ENCODE measurements at places on chromosomes 1 and 21.

GRCh38 chr1:152191260-152191659, 32.2 kb upstream of the RPTN start:
- DNase-seq, result no peak

DNA sequence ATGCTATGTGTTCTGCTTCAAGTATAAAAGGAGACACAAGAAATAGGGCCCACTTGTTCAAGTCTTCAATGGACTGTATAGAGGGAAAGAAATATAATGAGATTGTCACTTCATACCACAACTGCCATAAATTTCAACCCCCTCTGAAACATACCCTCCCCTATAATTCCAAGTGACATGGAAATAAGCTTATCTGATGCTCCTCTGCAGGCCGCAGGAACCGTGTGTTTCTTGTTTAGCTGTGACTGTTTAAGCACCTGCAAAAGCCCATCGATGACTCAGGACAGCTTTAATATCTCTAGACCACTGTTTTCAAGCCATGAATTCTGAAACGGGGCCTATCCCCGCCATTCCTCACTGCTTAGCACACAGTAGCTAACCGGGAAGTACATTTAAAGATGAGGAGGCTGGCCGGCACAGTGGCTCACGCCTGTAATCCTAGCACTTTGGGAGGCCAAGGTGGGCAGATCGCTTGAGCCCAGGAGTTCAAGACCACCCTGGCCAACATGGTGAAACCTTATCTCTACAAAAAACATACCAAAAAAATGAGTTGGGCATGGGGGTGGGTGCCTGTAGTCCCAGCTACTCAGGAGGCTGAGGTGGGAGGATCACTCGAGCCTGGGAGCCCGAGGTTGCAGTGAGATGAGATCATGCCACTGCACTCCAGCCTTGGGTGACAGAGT, 4.2 kb downstream of the HLCS start:
- no peak for DNase-seq

GRCh38 chr1:3275471-3276340, 178.8 kb upstream of the ARHGEF16 start:
- DNase-seq, result peak; percentile 21

DNA sequence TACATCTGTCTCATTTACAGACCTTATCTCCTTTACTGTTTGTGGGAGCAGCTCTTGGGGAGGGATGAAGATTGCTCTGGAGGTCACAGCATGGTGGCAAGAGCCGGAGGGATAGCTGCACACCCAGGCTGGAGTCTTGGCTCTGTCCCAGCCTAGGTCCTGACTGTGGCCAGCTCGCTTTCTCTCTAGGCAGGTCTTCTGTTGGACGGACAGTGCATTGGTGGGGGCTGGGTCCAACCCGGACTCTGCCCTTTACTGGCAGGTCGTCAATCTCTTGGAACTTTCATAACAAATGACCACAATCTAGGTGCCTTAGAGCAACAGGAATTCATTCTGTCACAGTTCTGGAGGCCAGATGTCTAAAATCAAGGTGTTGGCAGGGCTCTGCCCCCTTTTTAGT, 319.8 kb upstream of the C1orf174 start:
- no peak for DNase-seq

DNA sequence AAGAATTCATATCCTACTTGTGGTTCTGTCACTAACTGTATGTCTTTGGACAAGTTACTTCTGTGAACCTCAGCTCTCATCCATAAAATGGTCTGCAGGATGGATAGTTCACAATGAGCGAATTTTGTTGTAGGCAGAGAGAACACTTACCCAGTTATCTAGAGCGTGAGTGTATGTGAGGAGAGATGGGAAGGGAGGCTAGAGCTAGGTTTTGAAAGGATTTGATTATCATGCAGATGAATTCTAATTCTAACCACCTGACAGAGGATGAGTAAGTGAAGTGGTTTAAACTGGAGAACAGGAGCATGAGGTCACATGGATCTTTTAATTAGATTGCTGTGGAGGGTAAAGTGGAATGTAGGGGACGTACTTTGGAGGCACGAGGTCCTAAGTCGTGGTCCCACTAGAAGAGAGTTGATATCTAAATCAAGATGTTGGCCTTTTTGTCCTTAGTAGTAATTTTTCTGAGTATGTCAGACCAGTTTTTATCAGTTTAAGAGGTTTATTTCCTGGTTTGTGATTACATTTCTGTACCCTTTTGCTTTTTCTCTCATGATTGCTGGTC, 5.0 kb downstream of the SUCO start:
- peak; percentile 38 for DNase-seq

- peak; percentile 92 for DNase-seq
Measured at GRCh38 chr1:146036965-146037646, 15.6 kb upstream of the HJV start.

DNA sequence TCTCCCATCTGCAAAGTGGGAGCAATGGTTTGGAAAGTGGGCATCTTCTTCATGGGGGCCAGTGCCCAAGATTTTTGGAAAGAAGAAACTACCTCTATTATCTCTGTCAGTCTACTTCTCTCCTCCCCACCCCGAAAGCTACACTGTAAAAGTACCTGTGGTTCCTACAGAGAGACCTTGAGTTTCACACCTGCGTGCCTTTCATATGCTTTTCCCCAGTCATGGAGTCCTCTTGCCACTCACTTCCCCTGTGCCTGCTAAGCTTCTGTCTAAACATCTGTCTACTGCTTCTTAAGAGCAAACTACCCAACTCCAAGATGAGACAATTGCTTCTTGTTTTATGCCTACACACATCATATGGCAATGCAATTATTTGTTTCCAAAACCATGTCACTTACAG, 190.9 kb upstream of the L1TD1 start:
- no peak for DNase-seq

GRCh38 chr1:110606657-110607535, 738 bp upstream of the KCNA2 start:
- DNase-seq, result no peak

- no peak for DNase-seq
Measured at GRCh38 chr1:3778590-3779264, 6.2 kb downstream of the SMIM1 start.

GRCh38 chr1:28160782-28161266, 15.7 kb downstream of the PTAFR start:
- DNase-seq, result peak; percentile 48

DNA sequence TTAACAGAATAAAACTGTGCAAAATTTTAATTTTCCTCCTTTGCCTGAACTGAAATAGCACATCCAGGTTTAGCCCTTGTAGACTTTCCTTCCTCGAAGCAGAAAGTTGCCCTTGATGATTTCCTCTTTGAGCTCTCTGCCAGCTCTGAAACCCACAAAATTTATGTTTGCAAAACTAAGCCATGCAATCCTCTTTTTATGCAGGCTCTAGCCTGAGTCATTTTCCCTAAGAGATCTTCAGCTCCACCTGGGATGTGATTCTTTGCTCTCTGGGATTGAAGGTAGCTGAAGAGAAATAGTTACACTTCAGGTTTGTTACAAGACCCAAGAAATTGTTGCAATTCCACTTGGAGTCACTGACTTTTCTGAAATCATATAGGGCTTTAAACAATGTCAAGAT, 1.4 kb upstream of the F3 start:
- peak; percentile 62 for DNase-seq

DNA sequence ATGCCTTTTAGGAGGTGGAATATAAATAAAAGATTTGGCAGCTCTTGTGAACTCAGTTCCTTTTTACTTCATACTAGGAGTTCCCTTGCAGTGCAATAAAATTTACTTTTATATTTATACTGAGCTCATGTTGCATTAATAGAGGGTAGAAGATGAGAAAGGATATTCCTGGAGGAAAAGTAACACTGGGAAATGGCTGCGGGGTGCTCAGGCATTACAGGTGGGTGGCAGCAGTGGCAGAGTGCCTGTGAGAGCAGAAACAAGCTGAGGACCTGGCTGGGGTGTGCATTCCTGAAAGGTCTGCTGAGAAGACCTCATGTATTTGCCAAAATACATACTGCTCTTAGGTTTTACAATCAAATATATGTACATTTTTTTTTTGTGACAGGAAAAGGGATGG, 126.9 kb downstream of the COQ8A start:
- DNase-seq, result no peak

GRCh38 chr21:43343992-43344886, 82.7 kb downstream of the SIK1 start:
- DNase-seq, result no peak

GRCh38 chr1:8061210-8061609, 35.1 kb upstream of the ERRFI1 start:
- DNase-seq, result peak; percentile 92

DNA sequence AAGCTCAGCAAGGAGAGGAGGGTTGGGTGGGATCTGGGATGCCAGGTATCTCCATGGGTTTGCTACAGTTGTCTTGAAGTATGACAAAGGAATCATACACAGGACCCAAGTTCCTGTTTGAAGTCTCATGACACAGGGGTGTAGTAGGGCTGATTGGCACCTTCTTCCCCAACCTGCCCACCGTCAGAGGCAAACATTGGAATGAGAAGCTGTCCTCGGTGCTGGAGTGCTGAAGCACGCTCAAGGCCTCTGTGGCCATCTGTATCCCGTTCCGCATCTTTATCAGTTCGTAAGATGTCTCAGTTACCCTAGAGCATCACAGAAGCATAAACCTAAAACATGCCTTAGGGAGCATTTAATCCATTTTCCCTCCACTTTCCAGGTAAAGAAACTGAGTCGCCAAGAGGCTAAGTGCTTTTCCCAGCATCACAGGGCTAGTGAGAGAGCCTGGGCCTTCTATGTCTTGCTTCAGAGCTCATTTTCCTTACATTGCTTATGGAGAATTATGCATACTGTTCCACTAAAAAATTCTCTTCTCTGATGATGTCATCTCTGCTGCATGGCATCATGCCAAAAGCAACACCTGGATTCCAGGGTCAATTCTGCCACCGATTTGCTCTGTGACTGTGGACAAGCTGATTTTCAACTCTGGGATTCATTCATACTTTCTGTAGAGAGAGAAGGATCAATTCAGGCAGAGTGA, 34.2 kb downstream of the VWA5B1 start:
- DNase-seq, result no peak

DNA sequence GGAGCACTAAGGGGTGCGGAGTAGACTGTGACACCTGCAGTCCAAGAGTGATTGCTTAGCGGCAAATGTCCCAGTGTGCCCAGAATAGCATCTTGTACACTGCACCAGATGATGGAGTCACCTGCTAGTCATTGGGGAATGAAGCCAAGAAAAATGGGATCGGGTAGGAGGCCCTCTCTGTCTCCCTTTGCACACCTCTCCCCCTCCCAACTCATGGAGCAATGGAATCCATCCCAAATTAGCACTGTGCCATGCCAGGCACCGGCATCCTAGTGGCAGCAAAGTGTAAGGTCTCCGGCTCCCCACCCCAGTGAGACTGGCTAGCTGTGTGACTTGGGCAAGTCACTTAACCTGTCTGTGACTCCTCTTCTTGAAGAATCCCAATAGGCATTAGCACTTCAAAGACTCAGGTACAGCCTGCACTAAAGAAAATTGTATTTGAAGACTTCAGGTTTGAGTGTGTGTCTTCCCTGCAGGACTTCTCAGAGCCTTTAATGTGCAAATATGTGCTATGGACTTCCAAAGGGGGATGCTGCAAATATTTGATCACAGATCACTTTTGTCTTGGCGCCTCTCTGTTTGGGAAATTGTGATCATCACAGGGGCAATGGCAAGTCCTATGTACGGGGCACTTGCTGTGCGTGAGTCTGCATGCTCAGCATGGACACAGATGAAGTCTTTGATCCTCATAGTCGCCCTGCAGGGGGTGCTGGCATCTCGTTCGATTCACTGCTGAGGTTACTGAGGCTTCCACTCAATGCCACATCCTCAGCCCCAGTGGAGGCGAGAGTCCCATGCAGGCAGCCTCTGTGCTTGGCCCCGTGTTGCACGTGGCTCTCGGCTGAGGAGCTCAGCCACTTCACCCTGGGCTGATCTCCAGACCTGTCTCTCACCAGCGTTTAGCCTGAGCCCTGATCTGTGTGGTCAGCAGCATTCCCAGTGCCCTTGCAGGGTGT, 272.9 kb upstream of the C1orf174 start:
- DNase-seq, result no peak

- no peak for DNase-seq
Measured at GRCh38 chr1:50257940-50258685, 149.4 kb downstream of the ELAVL4 start.

GRCh38 chr1:27955076-27955475, 4.7 kb upstream of the XKR8 start:
- no peak for DNase-seq

DNA sequence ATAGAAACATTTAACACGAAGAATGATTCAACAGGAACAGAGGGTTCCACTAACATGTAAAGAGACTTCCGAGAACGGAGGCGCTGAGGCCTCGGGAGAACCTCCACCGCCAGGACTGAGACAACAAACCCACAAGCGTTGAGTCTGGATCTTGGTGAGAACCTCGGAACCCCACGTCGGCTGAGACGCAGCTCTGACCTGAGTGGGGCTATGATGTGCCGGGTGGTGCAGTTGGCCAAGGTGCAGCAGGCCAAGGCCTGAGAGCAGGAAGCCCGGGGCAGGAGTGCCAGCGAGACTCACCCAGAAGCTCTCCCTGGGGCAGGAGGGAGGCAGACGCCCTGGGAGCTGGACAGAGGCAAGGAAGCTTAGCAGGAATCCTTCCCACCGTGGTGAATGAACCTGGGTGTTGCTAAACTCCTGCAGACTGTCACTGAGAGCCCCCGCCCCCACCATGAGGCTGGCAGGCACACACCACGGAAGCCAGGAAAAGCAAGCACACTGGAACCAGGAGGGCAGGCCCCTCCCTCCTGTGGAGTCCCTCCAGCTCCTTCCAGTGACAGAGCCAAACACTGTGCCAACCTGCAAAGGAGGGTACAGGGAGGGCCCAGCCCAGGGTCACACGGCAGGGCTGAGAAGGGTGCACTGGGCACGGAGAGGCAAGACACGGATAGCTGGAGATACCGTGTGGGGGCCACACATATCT, 34.8 kb downstream of the WDR4 start:
- no peak for DNase-seq

DNA sequence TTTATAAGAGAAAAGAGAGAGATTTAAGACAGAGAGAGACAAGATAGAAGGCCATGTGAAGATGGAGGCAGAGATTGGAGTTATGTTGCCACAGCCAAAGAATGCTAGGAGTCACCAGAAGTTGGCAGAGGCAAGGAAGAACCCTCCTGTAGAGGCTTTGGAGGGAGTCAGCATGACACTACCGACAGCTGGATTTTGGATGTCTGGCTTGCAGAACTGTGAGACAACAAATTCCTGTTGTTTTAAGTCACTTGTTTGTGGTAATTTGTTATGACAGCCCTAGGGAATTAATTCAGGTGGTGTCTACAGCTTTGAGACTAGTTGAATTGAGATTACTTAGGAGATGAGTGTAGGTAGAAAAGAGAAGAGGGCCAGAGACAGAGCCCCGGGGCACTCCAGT, 158.5 kb downstream of the DNM3 start:
- DNase-seq, result peak; percentile 50

DNA sequence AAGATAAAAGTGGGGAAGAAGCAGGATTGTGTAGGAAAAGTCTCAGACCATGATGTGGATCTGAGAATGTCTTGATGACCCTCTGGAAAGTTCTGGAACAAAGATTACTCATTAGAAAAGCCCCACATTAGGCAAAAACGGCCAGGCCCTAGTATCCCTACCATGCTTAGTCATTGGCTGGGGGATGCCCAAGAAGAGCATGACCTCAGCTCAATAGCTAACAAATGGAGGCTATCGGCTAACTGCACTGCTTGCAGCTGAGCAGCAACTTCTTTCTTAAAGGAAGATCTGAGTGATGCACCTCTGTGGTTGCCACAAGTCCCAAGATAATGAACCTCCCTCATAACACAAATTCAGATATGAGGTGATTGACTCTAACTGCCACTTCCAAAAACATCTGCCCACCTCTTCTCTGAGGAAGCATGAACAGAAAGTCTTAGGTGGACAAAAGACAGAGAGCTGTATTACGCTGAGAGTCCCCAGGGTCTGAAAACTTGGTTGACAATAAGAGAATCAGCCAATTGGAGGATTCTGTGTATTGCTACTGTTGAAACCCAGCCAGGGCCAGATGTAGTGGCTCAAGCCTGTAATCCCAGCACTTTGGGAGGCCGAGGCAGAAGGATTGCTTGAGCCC, 64.6 kb upstream of the AK4 start:
- DNase-seq, result peak; percentile 17
